ENCODE measurements at places on chromosomes 2 and 18.
A peak's percentile ranks its signal among the peaks of the same experiment; 100 is the strongest.

GRCh38 chr2:71684226-71685072 is 231.1 kb downstream of the DYSF start:
- DNase-seq = no peak

DNA sequence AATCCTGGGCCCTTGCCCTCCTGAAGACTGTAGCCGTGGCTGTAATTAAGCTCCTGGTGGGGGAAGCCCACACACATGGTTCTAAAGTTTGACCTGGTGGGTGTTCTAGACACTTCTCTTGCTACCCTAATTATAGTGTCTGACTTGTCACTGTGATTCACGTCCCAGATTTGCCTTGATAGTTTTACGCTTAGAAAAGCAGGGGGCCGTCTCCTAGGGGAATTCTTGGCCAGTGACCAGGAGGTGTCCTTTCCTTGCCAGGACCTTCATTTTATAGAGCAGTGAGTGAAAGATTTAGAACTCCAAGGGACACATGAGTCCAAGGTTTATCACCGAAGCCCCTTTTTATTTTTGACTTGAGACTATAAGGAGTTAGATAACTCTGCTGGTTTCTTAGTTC is 9.0 kb downstream of the TMEM214 start:
- peak; percentile 47 for DNase-seq

GRCh38 chr18:22422909-22423548 is 5.3 kb upstream of the CTAGE1 start:
- peak; percentile 77 for DNase-seq

DNA sequence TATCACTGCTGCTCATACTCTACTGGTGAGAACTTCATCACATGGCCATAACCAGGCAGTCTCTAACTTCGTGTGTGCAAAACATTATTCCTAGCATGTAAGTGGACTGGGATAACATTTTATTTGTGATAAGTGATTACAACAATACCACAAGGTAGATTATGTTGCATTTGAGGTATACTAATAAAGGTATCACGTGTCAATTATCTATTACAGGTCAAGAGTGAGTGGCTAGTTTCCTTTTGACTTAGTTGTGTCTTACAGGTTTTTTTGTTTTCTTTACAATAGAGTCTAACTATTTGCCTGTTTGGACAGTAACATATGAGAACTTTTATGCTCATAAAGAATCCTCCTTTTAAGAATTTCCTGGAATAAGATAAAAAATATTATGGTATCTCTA is 67.2 kb upstream of the DSC1 start:
- DNase-seq = no peak

GRCh38 chr2:146741260-146741659 is 1103.6 kb upstream of the ACVR2A start:
- DNase-seq = no peak

GRCh38 chr18:3748086-3748485 is 298.1 kb downstream of the TGIF1 start:
- no peak for DNase-seq

DNA sequence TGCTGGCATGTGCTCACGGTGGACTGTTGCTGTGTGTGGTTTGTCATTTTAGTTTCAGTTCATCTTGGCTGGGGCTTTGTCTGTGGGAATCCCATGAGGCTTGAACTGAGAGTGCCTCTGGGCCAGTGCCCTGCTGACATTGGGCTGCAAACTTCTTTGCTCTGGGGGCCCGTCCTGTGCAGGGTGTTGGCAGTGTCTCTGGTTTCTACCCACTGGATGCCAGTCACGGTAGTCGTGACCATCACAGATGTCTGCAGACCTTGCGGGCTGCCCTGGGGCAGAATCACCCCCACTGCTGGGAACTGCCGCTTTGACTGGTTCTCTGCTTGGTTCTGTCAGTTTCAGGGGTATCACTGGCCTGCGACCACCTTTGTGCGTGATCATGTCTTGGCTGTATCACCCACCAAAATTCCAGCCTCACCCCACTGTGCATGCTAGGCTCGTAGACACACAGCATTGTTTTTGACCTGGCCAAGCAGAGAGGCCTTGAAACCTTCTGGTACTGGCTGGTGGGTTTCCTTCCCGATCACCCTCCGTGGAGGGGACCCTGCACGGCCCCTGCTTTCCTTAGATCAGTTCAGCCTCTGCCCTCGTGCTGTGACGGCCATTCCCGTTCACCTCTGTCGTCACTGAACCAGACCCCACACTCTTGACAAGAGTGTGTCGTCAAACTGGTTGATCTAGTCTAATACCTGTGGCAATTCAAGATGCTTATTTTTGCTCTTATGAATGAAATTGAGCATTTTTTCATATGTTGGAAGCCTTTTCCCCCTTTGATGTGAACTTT is 57.6 kb downstream of the KCNG2 start:
- no peak for DNase-seq

- DNase-seq = no peak
These were observed 16.4 kb downstream of the TNFRSF11A start for GRCh38 chr18:62341473-62341872.

DNA sequence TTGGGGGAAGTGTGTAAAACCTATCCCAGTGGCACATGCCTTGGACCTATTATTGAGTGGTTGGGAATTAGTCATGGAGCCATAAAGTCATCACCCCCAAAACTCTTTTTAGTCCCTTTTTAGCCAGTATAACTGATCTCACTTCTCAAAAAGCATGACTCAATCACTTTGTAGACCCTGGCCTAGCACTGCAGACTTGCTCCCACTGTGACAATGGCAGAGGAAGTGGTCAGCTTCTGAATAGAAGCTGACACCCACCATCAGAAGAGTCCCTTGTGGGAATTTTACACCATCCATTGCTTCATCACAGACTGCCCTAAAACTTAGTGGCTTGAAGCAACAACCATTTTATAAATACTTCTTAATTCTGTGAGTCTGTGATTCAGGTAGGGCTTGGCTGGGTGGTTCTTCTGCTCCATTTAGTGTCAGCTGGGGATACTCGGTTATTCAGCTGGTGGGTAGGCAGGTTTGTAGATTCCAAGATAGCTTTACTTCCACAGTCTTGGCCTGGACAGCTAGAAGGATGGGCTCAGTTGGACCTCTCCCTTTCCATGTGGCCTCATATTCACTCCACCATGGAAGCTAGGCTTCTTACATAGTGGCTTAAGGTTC is 10.8 kb upstream of the ITGA6 start:
- no peak for DNase-seq

GRCh38 chr2:163259489-163259888 is 420.9 kb upstream of the KCNH7 start:
- DNase-seq = no peak

DNA sequence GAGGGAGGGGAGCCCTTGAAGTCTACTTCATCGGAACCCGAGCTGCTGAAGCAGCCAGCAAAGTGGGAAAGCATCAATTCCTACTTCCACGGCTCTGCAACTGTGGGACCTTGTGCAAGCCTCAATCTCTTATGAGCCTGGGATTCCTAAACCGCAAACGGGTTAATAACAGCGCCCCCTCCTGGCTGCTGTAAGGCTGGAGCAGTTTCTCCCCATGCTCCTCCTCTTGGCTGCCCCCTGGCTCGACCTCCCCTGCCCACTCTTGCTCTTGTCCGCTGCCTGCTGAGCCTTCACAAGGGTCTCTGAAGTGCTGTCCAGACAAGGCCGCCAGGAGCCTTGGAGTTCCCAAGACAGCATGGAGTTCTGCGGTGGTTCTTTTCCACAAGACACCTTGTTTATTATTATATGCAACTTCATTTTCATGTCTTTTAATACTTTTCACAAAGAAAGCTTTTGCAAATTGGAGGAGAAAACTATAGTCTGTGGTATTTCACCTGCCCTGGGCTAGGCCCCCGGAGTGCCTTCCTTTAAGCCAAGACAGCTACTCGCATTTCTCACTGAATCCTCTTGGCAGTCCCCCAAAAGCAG is 157.2 kb downstream of the DDX1 start:
- no peak for DNase-seq

GRCh38 chr2:173299764-173300163 is 54.9 kb upstream of the CDCA7 start:
- no peak for DNase-seq

DNA sequence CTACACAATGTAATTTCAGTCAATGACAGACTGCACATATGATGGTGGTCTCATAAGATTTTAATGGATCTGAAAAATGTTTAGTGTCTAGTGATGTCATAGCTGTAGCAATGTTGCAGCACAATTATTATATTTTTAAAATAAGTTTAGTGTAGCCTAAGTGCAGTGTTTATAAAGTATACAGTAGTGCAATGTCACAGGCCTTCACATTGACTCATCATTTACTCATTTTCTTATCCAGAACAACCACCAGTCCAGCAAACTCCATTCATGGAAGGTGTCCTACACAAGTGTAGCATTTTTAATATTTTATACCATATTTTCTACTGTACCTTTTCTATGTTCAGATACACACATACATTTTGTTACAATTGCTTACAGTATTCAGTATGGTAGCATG is 663.1 kb downstream of the ERBB4 start:
- DNase-seq = peak; percentile 0

DNA sequence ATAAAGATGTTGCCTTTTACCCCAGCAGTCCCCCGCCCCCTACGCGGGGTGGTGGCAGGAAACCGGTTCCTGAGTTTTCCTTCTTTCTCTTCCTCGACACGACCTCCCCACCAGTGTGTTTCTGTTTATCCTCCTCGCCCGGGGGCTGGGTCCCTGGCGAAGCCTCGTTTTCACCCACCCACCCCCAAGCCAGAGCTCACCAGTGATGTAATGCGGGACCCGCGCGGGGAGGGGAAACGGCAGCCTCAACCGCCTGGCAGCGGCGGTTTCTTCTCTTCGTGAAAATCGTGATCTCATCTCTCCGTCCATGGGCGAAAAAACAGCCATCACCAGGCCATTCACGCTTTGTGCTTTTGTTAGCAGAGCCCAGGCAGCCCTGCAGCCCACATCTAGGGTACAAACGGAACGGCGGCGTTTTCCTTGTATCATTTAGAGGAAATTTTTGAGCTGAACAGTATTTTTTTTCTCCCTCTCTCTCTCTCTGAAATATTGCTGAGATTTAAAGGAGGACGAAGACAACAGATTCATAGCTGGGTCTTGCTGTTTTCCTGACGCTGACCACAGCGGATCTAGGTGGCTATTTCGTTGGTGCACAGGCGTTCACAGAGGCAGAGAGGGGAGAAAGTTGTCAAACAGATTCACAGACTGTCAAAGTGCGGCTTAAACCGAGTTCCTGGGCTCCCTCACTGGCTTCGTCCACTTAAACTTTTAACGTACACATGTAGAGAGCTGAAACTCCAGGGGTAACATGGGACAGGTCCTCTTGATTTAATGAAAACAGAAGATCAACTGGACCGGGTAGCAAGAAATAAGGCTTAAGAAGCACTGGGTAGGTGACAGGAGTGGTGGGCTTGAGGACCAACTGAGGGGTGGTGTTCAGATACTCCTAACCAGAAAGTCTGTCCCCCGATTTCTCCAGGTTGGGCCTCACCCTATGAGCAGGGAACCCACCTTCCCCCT is 21.9 kb upstream of the PAX3 start:
- DNase-seq = no peak

DNA sequence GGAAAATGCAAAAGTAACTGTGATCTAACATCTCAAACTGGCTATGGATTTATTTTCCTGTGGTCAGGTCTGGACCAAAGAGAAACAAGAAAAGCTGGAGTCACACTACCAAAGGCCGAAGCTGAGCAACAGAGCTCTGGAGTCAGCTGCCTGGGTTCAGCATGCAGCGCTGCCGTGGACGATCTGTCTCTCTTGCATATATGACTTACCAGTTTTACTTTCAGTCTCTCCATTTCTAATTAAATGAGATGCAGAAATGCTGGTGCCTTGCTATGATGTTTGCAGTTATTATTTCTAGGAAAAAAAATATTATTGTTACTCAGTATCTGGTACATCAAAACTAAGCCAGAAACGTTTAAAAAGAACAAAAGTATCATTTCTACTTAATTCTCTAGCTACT is 813.2 kb downstream of the RNF144A start:
- no peak for DNase-seq

DNA sequence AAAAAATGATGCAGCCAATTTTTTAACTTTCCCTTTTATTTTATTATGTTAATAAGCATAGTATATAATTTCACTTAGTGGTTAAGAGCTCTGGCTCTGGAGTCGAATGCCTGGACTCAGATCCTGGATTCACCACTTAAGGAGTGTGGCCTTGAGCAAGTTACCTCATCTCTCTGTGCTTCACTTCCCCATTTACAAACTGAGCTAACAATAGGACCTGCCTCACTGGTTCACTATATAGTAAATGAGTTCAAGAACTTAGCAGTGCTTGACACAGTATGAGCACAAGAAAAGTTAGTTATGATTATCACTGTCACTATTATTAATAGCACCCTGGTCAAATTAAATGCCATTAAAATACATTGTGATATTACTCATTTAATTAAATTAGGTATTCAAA is 30.6 kb downstream of the SCN3A start:
- no peak for DNase-seq
